CD4-positive, alpha-beta T cell treated with Interleukin-4 for 4 hours (primary cell): ENCODE measurements at places on chromosomes 7 and 10.

GRCh38 chr7:149209518-149210269 lies 14.3 kb downstream of the ZNF282 start:
- peak; percentile 66 for DNase-seq

- no peak for DNase-seq
Observed at GRCh38 chr7:48426966-48427555, 255.8 kb downstream of the ABCA13 start.

- DNase-seq = no peak
Observed at GRCh38 chr7:4825081-4825480, 36.7 kb downstream of the PAPOLB start.

GRCh38 chr10:6647811-6648526 lies 67.9 kb upstream of the PRKCQ start:
- peak; percentile 73 for DNase-seq

GRCh38 chr7:130479716-130480400 lies 12.0 kb upstream of the MEST start:
- DNase-seq = no peak
